ENCODE measurements at places on chromosomes 7 and 10.

DNA sequence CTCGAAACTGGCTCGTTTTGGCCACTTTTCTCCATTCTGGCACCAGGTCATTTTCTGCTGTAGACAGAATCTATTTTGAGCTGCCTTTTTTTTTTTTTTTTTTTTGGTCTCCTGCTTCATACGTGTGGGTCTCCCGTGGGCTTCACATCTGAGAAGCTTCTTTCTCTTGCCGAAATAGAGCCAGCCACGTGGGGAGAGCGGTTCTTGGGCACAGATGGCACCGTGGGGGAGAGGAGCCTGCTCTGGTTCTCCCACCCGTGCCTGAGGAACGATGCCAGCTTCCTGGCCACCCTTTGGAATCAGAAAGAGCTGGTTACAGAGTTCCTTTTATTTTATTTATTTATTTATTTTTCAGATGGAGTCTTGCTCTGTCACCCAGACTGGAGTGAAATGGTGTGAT, 48.7 kb upstream of the OCM2 start:
- DNase-seq, result no peak

GRCh38 chr7:122416336-122416735, 111.8 kb upstream of the FEZF1 start:
- no peak for DNase-seq

GRCh38 chr7:31192986-31193385, 140.9 kb downstream of the ADCYAP1R1 start:
- DNase-seq, result no peak

DNA sequence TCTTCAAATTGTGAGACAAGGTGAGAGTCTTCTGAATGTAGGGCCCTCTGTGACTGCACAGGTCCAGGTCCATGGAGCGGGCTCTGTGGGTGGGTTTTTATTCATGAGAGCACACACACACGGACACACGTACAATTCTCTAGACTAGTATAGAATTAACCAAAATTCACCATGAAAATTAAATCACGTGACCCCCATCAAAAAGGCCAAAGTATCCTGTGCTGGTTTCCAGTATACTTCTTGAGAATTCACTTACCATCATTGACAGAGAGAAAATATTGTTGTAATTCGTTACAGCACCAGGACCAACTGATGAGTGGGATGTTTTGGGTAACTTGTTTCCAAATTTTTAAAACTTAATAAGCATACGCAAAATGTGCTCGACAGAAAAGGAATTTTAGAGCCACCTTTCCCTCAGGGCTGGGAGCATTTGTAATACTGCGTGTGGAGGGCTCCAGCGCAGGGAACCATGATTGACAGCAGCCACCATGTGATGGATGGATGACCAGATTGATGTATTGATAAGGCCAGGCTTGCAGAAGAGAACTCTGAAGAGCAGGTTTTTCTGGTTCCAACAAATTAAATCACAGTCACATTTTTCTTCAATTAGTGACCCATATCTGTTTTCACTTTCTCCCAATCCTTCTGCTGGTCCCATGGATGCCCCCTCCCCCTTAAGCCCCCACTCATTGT, 14.9 kb upstream of the DNTT start:
- DNase-seq, result no peak

DNA sequence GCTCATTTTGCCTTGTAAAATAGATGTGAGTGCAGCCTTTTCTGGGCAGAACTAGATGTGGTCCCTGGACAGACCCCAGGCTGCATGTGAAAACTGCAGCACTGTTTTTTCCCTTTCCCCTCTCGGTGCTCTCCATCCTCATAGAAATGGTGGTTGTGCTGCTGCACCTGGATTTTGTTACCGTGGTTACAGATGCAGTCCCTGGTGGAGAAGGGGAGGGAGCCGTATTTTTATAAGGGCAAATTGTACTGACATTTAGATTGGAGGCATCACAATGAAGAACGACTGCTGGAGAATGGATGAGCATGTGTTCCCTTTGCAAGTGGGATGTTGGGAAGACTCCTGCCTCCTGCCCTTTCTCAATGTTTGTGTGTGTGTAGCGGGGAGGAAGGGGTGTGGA, 469.9 kb downstream of the CCSER2 start:
- DNase-seq, result no peak
